ENCODE measurements at places on chromosomes 16 and 17.

DNA sequence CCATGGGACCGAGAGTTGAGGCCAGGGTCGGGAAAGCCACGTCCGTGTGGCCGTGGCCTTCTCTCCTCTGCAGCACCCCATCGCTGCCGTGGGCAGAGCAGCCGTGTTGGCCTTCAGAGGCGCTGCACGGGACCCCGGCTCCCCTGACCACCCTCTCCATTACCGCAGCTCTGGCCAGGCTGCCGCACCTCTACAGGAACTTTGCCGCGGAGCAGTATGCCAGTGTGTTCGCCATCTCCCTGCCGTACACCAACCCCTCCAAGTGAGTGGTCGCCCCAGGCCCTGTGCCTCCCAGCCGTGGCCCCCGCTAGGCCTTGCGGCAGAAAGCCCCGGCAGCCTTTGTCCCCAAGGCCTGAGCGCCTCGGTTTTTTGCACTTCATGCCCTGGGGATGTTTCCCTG, 27.8 kb downstream of the TSC2 start:
- no peak for DNase-seq

- no peak for DNase-seq
These were observed 5.1 kb downstream of the COPRS start for GRCh38 chr17:31853911-31854470.

GRCh38 chr17:77282524-77283515, 142.1 kb downstream of the SEC14L1 start:
- peak; percentile 12 for DNase-seq

GRCh38 chr16:85455534-85455933, 157.6 kb upstream of the GSE1 start:
- no peak for DNase-seq

DNA sequence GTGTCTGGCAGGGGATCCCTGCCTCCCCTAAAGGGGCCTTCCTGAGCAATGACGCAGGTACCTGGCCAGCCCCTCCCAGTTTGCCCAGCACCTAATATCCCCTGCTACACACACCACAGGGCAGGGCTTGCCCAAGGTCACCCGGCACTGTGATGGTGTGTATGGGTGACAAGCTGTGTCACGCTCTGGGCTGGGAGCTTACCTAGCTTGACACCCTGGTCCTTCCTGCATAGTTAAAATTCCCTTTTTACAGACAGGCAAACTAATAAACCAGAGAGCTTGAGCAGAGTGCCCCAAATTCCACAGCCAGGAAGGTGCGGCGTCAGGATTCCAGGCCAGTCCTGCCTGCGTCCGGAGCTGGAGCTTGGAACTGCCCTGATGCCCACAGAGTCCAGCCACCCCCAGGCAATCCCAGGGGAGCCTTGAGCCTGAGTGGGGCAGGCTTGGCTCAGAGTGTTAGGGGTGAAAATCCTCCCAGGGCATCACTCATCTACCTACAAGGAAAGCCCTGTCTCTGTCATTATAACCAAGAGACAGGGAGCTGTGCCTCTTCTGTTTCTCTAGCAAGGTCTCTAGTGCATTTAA, 18.1 kb downstream of the MMP15 start:
- DNase-seq, result no peak

- no peak for DNase-seq
These were observed 29.3 kb upstream of the KDM8 start for GRCh38 chr16:27174007-27174406.

GRCh38 chr17:57385975-57386374, 129.7 kb downstream of the MSI2 start:
- DNase-seq, result no peak

DNA sequence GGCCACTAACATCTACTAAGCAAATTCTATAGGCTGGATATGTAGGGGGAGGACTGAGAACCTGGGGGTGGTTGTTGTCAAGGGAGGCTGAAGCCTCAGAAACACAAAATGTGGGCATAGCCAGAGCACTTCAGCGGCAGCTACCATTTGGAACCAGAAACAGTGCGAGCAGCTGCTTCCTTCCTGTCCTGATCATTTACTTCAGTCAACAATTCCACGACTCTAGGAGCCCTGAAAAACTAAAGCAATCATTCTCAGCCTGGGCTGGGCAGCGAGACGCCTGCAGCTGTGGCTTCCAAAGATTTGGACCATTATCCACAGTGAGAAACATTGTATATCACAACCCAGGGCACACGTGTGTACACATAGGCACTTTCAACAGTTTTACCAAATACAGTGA, 93.9 kb upstream of the WSCD1 start:
- DNase-seq, result no peak

Data from NCI-H1417 (cell line).